HTR-8/SVneo (cell line): ENCODE measurements at places on chromosomes 2 and 18.

DNA sequence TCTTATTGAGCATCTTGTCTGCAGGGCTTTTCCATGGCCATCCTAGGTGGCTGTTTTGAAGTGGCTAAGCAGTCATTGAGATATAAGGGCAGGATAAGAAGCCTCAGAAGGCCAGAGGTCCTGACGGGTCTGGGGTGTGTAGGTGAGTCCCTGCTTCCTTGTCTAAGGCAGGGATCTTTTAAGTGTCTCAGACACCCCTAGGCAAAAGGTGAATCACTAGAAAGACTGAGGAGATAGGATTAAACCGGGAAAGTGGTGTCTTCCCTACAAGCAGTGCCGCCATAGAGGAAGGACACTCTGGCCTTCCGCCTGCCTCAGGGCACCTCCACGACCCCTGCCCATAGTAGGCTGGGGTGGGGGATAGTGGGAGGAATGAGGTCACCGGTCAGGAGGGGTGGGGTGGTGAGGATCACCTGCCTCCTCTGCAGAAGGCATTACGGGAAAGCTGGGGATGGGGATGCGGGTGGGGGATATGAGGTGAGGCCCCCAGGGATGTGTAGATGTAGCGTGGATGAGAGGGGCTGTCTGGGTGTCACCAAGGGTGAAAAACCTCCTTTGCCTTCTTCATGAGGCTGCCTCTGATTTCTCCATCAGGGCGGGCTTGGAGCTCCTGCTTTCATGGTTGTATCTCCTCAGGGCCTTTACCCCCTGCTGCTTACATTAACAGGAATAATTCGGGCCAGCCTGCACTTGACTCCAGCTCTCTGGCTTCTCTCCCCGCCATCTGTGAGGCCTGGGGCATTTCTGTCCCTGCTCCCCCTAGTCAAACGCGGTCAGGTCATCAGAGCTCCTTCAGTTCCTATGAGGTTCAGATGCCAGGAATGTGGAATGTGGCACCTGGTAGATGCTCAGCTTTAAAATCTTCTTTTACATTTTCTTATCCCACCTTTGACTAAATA is 244.0 kb downstream of the DYSF start:
- no peak for DNase-seq

DNA sequence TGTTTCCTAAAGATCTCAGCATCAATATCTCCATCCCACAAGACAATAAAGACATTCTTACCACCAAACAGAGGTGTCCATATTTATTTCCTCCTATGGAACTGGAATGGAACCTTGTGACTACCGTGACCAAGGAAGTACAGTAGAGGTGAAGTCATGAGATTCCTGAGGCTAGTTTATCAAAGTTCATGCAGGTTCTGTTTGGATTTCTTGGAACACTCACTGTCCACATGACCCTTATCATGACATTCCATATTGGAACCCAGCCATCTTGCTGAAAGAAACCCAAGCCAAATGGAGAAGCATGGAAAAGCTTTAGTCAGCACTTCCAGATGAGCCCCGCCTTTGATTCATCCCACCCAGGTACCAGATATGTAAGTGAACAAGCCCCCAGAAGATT is 516.0 kb upstream of the POU3F3 start:
- DNase-seq: no peak

DNA sequence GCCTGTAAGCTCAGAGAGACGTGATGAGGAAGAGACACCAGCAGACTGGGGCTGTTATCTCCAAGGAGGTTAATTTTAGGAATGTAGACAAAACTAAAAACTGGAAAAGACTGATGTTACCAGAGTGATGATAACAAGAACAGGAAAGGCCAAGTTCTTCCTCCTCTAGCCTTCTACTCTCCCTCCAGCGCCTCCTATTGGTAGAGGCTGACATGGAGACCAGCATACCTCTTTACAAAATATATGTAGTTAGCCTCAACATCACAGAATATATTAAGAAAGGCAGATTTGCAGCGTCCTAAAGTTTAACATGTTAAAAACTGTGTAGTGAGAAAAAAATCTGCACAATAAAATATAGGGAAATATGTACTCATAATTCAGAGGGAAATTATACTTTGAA is 66.0 kb downstream of the TCF4 start:
- DNase-seq: no peak

DNA sequence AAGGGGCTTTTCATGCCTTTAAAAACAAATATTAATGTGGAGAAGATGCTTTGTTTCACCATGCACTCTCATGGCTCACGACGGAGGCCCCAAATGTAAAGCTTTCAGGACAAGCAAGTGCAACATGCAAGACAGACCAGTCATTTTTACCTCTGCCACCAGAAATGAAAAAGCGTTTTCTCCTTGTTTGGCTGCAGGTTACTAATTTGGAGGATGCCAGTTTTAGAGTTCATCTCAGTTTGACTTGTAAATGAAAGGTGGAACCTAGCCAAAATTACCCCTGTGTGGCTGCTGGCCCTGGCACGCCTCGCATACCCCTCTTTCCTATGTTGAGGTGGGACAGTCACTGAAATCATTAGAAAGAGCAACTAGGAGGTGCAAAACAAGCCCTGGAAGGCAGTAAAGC is 138.6 kb downstream of the BCL2 start:
- no peak for DNase-seq

DNA sequence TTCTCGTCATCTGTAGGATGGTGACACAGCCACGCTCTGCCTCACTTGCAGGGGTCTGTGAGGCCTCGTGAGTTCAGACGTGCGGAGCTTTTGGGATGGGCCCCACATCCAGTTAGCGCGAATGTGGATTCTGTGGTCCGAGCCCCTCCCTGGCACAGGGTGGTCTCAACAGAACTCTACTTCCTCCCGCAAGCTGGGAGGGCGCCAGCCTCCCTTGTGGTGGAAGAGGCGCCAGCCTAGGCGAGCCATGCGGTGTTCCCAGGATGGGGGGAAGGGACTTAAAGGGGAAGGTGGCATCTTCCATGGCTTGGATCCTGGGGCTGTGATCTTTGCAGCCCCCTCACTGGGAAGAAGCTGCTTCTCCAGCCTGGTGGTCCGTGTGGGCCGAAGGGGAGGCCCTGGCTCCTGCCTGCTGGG is 1.4 kb downstream of the SNORC start:
- no peak for DNase-seq
